ENCODE measurements at places on chromosomes 1 and 21.

- no peak for DNase-seq
These were observed 217.9 kb upstream of the VAMP3 start for GRCh38 chr1:7553042-7553690.

DNA sequence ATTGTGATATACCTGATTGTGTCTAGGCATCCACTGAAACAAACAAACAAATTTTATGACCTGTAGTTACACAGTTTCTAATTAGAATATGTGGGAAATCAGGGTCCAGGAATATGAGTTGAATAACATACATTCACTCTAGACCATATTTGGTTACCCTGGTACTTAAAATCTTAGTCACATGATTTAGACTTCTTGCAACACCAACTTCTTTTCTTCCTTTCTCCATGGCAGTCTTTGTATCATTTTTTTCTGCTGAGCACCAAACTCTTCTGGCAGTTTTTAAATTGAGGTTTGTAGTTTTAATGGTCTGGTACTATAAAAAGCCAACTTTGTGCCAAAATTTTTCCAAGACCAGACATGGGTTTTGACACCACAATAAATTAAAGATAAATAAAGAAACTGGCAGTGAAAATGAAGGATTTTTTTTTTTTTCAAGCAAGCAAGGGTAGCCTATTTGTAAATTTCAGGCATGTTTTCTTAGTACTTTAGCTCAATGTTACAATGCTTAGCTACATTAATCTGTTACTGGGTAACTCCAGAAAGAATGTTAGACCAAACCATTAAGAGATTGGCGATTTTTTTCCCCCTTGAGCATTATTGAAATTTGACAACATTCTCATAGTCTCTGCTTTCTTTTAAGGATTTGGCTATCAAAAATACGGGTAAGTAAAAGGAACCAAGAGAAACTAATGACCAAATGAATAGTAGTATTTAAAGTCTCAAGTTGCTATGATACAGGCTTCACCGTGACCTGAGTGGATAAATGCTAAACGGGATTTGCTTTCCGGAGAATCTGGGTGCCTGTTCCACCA is 108.5 kb downstream of the NFIA start:
- no peak for DNase-seq

- DNase-seq: peak; percentile 2
These were observed at the start of gene ADAMTS5 for GRCh38 chr21:26967062-26967913. ADAMTS5 (minus strand) TSS chr21:26967088; CDS start chr21:26966391, 697 bp downstream.

- no peak for DNase-seq
These were observed 193.7 kb upstream of the ESRRG start for GRCh38 chr1:216916890-216917438.

DNA sequence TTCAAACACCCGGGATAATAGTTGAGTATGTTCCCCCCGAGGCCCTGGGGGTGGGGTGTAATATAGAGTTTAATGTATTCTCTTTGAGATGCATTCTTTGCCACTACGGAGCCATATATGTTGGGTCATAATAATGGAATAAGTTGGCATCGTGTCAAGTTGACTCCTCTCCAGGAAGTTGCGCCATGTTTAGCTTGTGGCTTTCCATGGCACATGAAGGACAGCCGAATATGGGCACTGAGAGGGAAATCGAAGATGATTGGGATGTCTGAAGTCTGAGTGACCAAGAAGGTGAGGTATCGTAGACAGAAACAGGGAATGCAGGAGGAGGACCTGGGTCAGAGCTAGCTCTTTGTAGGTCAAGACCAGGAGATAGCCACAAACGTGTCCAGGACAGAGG is 92.6 kb downstream of the PAX7 start:
- no peak for DNase-seq

DNA sequence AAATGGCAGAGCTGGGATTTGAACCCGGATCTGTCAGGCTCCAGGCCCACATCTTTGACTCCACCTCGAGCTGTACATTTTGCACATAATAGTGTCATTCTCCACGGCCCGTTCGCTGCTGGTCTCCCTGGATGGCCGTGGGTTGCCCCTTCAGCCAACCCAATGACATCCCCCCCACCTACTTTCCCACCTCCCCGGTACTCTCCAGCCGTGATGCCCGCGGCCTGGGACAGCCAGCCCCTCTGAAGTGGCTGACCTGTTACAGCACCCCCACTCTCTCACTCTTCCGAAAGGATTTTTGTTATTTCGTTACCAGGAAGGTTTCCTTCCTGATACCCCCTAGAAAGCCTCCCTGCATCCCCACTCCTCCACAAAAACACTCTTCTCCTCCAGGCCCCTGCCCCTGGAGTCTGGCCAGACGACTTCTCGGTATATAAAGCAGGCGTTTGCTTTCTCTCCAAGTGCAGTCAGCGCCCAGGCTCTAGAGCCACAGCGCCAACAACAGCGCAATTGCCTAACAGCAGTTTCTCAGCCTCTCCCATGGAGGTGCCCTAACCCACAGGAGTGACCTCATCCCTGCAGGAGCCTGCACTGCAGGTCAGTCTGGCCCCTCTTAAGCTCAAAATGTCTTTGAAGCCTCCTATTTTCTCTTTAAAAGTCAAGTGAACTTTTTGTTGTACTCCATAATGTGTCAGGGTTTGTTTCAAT is 14.5 kb upstream of the GJB5 start:
- DNase-seq: no peak

DNA sequence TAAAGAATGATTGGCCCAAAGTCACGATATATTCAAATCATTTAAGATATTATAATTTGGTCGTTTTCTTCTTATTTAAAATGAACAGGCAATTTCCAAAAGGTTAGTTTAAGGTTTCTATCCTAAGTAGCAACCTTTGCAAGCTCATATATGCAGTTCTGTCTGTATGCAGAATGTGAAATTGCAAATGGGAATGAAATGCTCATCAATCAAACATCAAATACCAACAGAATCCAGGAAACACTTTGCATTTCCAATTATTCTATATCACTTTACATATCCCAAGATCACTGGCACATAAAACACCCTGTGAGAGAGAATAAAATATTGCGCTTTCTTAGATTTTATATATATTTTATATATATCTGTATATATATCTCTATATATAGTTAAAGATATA is 237.3 kb downstream of the NRIP1 start:
- no peak for DNase-seq

DNA sequence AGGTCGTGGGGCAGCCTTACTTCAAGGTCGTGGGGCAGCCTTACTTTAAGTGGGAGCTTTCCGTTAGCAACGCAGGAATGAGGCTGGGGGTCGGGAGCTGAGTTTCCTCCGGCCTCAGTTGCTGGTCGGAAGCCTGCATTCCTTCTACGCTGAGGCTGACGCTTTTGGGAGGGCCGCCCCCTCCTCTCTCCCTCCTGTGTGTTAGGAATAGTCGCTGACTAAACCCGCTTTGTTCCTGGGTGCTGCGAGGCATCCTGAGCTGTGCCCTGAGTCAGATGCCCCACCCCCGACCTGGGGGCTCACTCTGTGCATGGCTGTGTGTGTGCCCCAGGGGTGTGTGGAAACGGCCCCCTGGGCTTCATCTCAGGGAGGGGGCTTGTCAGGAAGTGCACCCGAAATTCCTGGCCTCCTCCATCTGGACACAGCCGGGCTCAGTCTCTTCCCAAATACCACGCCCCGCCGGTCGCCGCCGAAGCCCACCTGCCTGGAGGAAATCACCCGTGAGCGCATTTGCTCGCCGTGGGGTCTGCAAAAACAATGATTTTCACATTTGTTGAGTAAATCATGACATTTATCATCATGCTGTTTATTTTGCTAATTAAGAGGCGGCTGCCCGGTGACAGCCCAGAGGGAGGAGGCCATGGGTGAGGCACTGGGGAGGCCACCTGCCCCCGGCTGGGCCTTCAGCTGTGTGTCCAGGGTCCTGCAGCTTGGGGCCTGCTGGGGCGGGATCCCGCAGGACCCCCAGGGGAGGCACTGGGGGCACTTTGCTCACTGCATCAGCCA is 121.4 kb downstream of the PRDM16 start:
- no peak for DNase-seq

DNA sequence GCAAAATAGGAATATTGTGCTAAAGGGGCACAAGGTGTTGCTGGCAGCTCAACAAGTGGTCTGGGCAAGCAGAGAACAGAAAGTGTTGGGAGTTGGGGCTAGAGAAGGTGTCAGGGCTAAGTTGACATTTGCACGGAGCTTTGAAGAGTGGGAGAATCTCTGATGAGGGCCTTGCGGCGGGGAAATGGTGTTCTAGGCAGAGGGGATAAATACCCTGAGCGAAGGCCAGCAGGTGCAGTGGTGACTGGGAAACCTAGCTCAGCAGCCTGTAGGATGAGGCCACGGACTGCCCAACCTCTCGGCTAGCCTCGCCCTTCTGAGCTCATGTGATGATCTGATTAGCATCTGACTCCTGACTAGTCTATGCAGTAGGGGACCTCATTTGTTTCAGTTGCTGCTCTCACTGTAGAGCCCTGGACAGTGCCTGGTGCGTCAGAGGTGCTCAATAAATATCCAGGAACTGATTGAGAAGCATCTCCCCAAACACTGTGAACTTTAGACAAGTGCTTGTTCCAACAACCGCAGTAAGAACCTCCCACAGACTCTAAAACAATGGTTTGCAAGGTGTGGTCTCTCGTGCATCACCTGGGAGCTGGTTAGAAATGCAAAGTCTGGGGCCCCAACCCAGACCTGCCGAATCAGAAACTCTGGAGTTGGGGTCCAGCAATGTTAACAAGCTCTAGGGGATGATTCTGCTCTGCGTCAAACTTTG is 1.0 kb upstream of the FOXO6 start:
- DNase-seq: no peak

GRCh38 chr1:208204779-208205178 is 39.4 kb downstream of the PLXNA2 start:
- no peak for DNase-seq

- DNase-seq: no peak
These were observed 26.5 kb downstream of the CAMK1G start for GRCh38 chr1:209609791-209610630.

GRCh38 chr21:33848249-33848953 is 67.2 kb downstream of the ATP5PO start:
- DNase-seq: no peak

GRCh38 chr1:21630571-21631343 is 38.4 kb downstream of the RAP1GAP start:
- DNase-seq: no peak

DNA sequence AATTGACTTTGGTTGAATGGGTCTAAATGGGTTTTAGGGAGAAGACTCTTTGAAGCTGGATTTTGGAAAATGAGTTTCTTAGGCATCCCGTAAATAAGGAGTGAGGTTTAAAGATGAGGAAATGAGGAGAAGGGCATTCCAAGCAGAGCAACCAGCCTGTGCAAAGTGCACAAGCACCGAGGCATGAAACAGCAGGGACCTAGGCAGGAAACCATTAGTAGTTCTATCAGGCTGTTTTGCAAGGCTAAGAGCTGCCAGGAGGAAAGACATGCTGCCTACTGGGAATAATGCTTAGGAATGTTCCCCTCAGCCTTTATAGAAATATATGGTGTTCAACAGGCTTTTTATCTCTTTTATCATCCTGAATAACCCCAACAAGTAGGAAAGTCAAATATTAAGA is 153.1 kb upstream of the FGGY start:
- no peak for DNase-seq
